Nephron progenitor cell (in vitro differentiated cells): ENCODE measurements at places on chromosomes 12 and 14.

GRCh38 chr12:113162102-113163029 is 12.8 kb downstream of the CFAP73 start:
- H3K36me3 ChIP-seq: peaks cover 35% of the 10 kb centered on the region
- no peak for DNase-seq
- peaks cover 33% of the 10 kb centered on the region for H3K4me1 ChIP-seq
- peaks cover 8% of the 10 kb centered on the region for H3K27me3 ChIP-seq

- no peak overlapping the region for H3K4me3 ChIP-seq
- H3K4me1 ChIP-seq: no peaks in the 10 kb centered on the region
- H3K36me3 ChIP-seq: no peaks in the 10 kb centered on the region
- no peak for DNase-seq
- no peaks in the 10 kb centered on the region for H3K27me3 ChIP-seq
Measured at GRCh38 chr14:81123811-81124210, 96.9 kb downstream of the GTF2A1 start.

- no peaks in the 10 kb centered on the region for H3K27me3 ChIP-seq
- DNase-seq: peak; percentile 61
- no peak overlapping the region for H3K4me3 ChIP-seq
- H3K36me3 ChIP-seq: peaks cover 48% of the 10 kb centered on the region
Measured at GRCh38 chr12:53287741-53288216, 7.6 kb upstream of the PFDN5 start.

DNA sequence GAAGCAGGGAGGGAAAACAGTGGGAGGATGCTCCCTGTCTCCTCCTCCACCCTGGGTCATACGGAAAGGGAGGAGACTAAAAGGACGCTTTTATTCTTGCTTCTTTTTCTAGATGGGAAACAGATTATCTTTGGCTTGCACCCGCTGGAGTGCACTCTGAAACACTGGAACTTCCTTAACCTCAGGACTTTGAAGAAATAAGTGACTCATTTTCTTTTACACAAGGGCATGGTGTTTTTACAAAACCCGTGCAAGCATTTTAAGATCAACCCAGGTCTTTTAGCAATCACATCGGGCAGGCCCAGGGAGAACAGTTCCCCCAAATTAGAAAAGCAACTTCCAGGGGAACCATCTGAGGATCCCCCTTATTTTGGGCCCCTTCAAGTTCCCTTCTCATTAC is 80.9 kb upstream of the TSPAN11 start:
- DNase-seq: no peak
- no peak overlapping the region for H3K4me3 ChIP-seq
- no peaks in the 10 kb centered on the region for H3K36me3 ChIP-seq

- H3K27me3 ChIP-seq: peaks cover 11% of the 10 kb centered on the region
- no peaks in the 10 kb centered on the region for H3K36me3 ChIP-seq
- H3K4me3 ChIP-seq: peak overlapping the region; percentile 82
- H3K27ac ChIP-seq: peak overlapping the region; percentile 100
Measured at GRCh38 chr14:75259510-75259855, 19.1 kb upstream of the FOS start.

GRCh38 chr14:66069830-66070541 is 416.2 kb upstream of the CCDC196 start:
- peaks cover 59% of the 10 kb centered on the region for H3K4me1 ChIP-seq
- H3K27ac ChIP-seq: no peak overlapping the region
- no peak overlapping the region for H3K4me3 ChIP-seq

GRCh38 chr12:99435095-99435791 is 212.3 kb upstream of the GARIN6 start:
- DNase-seq: no peak
- H3K27me3 ChIP-seq: peaks cover 3% of the 10 kb centered on the region
- no peaks in the 10 kb centered on the region for H3K4me1 ChIP-seq
- H3K4me3 ChIP-seq: no peak overlapping the region
- H3K27ac ChIP-seq: no peak overlapping the region
